ENCODE measurements at places on chromosomes 1 and 21. TPM values are rescaled to one million over a fixed set of nuclear protein-coding genes. Genes with fewer than 3 reads are reported as not detected.
A peak's percentile ranks its signal among the peaks of the same experiment; 100 is the strongest.

E2F2 gene
- 25.3 TPM for total RNA-seq

SDE2 gene
- 15.5 TPM for total RNA-seq

GJB3 gene
- not detected for total RNA-seq

IL10 gene
- total RNA-seq: not detected

ESPN gene
- 0.99 TPM for total RNA-seq

GRIK3 gene
- total RNA-seq: not detected

DNA sequence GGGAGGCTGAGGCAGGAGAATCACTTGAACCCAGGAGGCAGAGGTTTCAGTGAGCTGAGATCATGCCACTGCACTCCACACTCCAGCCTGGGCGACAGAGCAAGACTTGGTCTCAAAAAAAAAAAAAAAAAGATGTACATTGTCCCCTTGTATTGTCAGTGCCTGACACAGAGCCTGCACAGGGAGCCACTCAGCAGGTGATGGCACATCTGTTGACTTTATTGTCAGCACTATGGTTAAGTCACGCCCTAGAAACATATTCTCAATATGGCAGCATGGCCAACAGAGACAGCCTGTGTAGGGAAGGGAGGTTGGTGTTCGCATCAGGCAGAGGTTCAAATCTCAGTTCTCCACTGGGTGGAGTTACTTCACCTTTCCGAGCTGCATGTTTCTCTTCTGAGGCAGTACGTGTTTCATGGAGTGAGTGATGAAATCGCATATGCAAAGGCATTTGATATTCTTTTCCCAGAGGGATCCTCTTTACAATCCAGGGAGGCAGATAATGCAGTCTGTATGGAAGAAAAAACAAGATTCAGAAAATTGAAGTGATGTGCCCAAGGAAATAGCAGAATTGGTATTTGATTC lies 20.6 kb downstream of the LAMC2 start:
- H3K36me3 ChIP-seq: no peaks in the 10 kb centered on the region
- H3K27me3 ChIP-seq: no peaks in the 10 kb centered on the region
- H3K4me1 ChIP-seq: peaks cover 6% of the 10 kb centered on the region
- DNase-seq: no peak
- no peak overlapping the region for H3K27ac ChIP-seq

GRCh38 chr1:184028854-184029623 lies 8.5 kb downstream of the COLGALT2 start:
- H3K4me3 ChIP-seq: no peak overlapping the region
- H3K27ac ChIP-seq: no peak overlapping the region
- no peaks in the 10 kb centered on the region for H3K4me1 ChIP-seq
- peaks cover 35% of the 10 kb centered on the region for H3K27me3 ChIP-seq

- no peaks in the 10 kb centered on the region for H3K36me3 ChIP-seq
- H3K27ac ChIP-seq: no peak overlapping the region
- H3K4me3 ChIP-seq: no peak overlapping the region
Measured at GRCh38 chr1:70573317-70573843, 162.3 kb downstream of the CTH start.

DNA sequence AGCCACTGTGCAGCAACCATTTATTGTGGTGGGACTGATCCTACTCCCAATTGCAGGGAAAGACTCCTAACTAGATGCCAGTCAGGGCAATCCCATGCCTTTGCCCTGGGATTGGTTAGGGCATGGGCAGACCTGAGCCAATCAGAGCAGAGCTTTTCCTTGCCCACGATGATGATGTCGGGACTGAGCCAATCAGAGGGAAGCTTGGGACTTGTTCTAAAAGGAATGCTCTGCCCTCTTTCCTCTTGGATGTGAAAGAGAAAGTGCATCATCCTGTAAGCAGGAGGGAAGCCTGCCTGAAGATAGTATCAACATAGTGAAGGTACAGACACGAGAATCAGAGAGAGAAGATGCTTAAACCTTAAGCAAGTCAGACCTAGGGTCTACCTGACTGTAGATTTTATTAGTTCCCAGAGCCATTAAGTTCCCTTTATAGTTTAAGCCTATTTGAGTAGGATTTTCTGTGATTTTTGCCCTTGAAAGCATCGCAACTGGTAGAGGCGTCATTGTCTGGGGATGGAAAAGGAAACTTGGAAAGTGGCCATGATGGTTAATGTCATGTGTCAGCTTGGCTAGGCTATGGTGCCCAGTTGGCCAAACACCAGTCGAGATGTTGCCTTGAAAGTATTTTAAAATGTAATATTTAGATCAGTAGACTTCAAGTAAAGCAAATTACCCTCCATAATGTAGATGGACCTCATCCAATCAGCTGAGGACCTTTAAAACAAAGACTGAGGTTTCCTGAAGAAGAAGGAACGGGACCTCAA lies 19.9 kb downstream of the IRF2BP2 start:
- H3K36me3 ChIP-seq: no peaks in the 10 kb centered on the region
- H3K27me3 ChIP-seq: peaks cover 11% of the 10 kb centered on the region
- DNase-seq: no peak

GRCh38 chr1:24380508-24380907 lies 33.1 kb downstream of the STPG1 start:
- DNase-seq: no peak
- peaks cover 14% of the 10 kb centered on the region for H3K4me1 ChIP-seq
- no peak overlapping the region for H3K4me3 ChIP-seq
- H3K27ac ChIP-seq: no peak overlapping the region

GRCh38 chr1:167293057-167293456 lies 72.4 kb downstream of the POU2F1 start:
- H3K36me3 ChIP-seq: peaks cover 3% of the 10 kb centered on the region
- no peak overlapping the region for H3K27ac ChIP-seq
- H3K4me3 ChIP-seq: no peak overlapping the region
- peaks cover 25% of the 10 kb centered on the region for H3K4me1 ChIP-seq
- no peak for DNase-seq

DNA sequence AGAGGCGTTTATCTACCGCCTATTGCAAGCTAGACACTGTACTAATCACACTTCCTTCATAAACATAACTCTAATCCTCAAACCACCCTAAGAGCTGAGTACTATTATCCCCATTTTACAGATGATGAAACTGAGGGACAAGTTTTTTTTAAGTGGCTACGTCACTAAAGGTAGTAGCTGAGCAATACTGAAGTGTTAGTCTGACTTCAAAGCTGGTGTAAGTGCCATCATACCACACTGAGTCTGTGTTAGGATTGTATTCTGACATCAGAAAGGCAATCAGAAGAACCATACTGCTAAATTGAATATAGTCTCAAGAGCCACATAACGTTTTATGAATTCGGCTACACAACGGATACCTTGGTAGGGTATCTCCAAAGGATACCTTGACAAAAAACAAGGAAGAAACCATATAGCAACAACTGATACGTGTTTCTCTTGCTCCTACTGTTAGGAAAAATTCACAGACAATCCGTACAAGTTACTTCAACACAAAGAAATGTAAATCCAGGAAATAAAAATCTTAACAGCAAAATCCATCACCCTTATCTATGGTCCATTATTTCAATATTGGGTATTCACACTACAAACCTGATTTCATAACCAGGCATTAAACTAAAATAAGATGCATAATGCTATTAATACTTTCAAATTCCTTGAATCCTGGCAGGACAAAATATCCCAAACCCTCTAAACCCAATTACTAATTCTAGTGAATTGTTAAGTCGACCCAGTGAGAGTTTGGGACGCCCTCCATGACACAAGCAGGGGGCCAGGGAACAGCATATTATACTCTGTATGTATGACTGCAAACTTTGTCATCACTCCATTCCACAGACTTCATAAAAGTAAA lies 1.6 kb downstream of the TP53BP2 start:
- H3K27ac ChIP-seq: peak overlapping the region; percentile 99
- H3K4me1 ChIP-seq: peaks cover 41% of the 10 kb centered on the region
- H3K4me3 ChIP-seq: peak overlapping the region; percentile 97
- H3K27me3 ChIP-seq: no peaks in the 10 kb centered on the region

- H3K27me3 ChIP-seq: no peaks in the 10 kb centered on the region
- H3K4me1 ChIP-seq: peaks cover 6% of the 10 kb centered on the region
- DNase-seq: no peak
Measured at GRCh38 chr21:43603233-43603626, 56.1 kb downstream of the HSF2BP start.

GRCh38 chr1:199551967-199552565 lies 475.4 kb upstream of the NR5A2 start:
- DNase-seq: peak; percentile 58
- H3K4me3 ChIP-seq: no peak overlapping the region
- peaks cover 4% of the 10 kb centered on the region for H3K27me3 ChIP-seq
- H3K4me1 ChIP-seq: no peaks in the 10 kb centered on the region
- H3K36me3 ChIP-seq: no peaks in the 10 kb centered on the region
- no peak overlapping the region for H3K27ac ChIP-seq

GRCh38 chr1:162391790-162392563 lies 10.4 kb downstream of the C1orf226 start:
- peaks cover 12% of the 10 kb centered on the region for H3K27me3 ChIP-seq
- H3K4me3 ChIP-seq: no peak overlapping the region

DNA sequence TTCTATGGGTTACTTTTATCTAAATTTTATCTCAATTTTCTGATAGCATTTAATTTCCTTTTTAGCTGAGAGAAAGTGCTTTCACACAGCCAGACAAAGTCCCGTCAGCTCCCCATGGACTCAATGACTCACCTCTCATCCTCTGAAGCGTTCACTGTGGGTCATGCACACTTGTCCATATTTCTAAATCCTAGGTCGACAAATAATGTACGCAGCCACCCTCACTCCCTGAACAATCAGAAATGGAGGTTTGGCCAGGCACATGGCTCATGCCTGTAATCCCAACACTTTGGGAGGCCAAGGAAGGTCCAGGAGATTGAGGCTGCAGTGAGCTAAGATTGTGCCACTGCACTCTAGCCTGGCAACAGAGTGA lies 42.4 kb upstream of the COA6 start:
- DNase-seq: no peak
- no peak overlapping the region for H3K27ac ChIP-seq
- H3K4me1 ChIP-seq: peaks cover 3% of the 10 kb centered on the region
- H3K36me3 ChIP-seq: no peaks in the 10 kb centered on the region
- peaks cover 33% of the 10 kb centered on the region for H3K27me3 ChIP-seq

GRCh38 chr1:201299968-201300367 lies 16.7 kb downstream of the PKP1 start:
- no peaks in the 10 kb centered on the region for H3K4me1 ChIP-seq
- no peak overlapping the region for H3K4me3 ChIP-seq
- H3K36me3 ChIP-seq: no peaks in the 10 kb centered on the region
- peaks cover 9% of the 10 kb centered on the region for H3K27me3 ChIP-seq
- no peak overlapping the region for H3K27ac ChIP-seq

DNA sequence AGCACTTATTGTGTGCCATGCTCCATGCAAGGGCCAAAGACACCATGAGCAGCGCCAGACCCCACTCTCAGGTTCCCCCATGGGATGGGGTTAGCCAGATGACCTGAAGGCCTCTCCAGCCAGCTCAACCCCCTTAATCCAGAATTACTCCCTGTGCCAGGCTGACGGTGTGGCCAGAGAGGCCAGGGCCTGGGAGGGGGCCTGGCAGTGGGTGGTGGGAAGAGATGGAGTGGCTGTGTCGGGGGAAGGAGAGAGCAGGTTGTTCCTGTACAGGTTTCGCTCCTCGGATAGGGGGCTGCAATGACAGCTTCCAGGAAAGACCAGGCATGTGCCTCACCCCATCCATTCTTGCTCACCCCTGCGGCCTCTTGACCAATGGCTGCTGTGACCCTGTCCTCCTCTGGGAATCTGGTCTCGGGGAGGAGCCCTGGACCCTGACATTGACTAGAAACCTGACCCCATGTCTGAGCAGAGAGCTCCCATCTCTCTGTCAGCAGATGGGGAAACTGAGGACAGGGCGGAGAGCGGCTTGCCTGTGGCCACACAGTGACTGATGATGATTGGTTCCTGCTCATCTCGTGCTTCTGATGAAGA lies 345.3 kb downstream of the MATN1 start:
- no peak for DNase-seq
- H3K27me3 ChIP-seq: peaks cover 17% of the 10 kb centered on the region
- no peak overlapping the region for H3K27ac ChIP-seq
- H3K4me1 ChIP-seq: peaks cover 2% of the 10 kb centered on the region

DNA sequence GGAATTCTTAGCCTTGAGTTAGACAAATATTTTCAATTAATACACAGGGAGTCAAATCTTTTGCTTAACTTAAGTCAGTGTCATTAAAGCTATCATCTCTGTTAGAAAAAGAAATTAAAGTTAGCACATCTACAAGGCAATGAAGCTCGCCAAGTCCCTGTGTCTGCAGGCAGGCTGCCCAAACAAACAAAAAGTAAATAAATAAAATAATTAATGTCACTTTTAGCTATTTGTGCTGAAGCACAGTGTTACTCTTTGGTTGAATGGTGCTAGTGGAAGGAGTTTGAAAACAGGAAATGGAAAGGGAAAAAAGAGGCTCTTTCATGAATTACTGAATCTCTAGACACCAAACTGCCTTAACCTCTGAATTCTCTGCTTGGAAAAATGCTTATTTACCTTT lies 37.1 kb upstream of the COL11A1 start:
- H3K4me3 ChIP-seq: no peak overlapping the region
- H3K36me3 ChIP-seq: no peaks in the 10 kb centered on the region
- no peak for DNase-seq
- no peaks in the 10 kb centered on the region for H3K27me3 ChIP-seq
- H3K27ac ChIP-seq: no peak overlapping the region

DNA sequence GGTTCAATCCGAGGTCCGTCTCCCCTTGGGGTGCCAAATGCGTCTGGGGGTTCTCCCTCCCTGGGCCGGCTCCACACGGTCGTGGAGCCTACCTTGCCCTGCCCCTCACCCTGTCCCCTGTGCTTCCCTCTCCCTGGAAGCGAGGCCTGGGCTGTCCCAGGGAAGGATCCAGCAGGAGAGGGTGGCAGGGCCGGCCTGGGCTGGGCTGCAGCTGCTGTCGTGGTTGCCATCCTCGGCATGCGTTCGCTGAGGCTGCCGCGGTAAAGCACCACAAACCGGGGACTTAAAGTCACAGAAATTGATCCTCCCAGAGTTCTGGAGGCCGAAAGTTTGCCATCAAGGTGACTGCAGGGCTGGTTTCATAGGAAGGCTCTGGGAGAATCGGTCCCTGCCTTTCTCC lies 123.0 kb upstream of the TMPRSS2 start:
- no peak overlapping the region for H3K27ac ChIP-seq
- H3K27me3 ChIP-seq: peaks cover 6% of the 10 kb centered on the region
- H3K36me3 ChIP-seq: no peaks in the 10 kb centered on the region
- no peak for DNase-seq

- no peak overlapping the region for H3K4me3 ChIP-seq
- no peaks in the 10 kb centered on the region for H3K4me1 ChIP-seq
- H3K27me3 ChIP-seq: no peaks in the 10 kb centered on the region
Measured at GRCh38 chr1:150178548-150178947, 28.8 kb downstream of the PLEKHO1 start.

GRCh38 chr1:10881046-10881445 lies 84.6 kb upstream of the CASZ1 start:
- no peaks in the 10 kb centered on the region for H3K4me1 ChIP-seq
- H3K27ac ChIP-seq: no peak overlapping the region
- H3K36me3 ChIP-seq: no peaks in the 10 kb centered on the region

- peak overlapping the region; percentile 75 for H3K27ac ChIP-seq
- no peak for DNase-seq
- H3K4me1 ChIP-seq: peaks cover 17% of the 10 kb centered on the region
- no peaks in the 10 kb centered on the region for H3K36me3 ChIP-seq
Measured at GRCh38 chr1:234170067-234170466, 203.2 kb upstream of the COA6 start.

- peaks cover 26% of the 10 kb centered on the region for H3K4me1 ChIP-seq
- H3K27me3 ChIP-seq: peaks cover 23% of the 10 kb centered on the region
- H3K27ac ChIP-seq: peak overlapping the region; percentile 87
- H3K4me3 ChIP-seq: peak overlapping the region; percentile 81
- no peaks in the 10 kb centered on the region for H3K36me3 ChIP-seq
- no peak for DNase-seq
Measured at GRCh38 chr1:165598676-165599059, 32.4 kb upstream of the MGST3 start.

- no peak for DNase-seq
- H3K36me3 ChIP-seq: no peaks in the 10 kb centered on the region
- no peak overlapping the region for H3K4me3 ChIP-seq
- H3K4me1 ChIP-seq: peaks cover 7% of the 10 kb centered on the region
Measured at GRCh38 chr1:116334868-116335635, 38.0 kb upstream of the ATP1A1 start.

Measured in activated CD8-positive, alpha-beta T cell treated with anti-CD3 and anti-CD28 coated beads for 36 hours (primary cell).